M059J (cell line): ENCODE measurements at places on chromosomes 7 and 10. TPM values are rescaled to one million over a fixed set of nuclear protein-coding genes. Genes with fewer than 3 reads are reported as not detected.

SP8 gene
- total RNA-seq, result not detected in 2 replicates

RPEL1 gene
- total RNA-seq, result 0.12 TPM in 1 of 2 replicates, not detected in the other

SCART1 gene
- total RNA-seq, result 0.20 TPM in 2 replicates

CHAT gene
- total RNA-seq, result not detected in 2 replicates

INA gene
- not detected in 2 replicates for total RNA-seq

PDK4 gene
- total RNA-seq, result 0.30 and 1.1 TPM in 2 replicates

ITPRID1 gene
- total RNA-seq, result not detected in 2 replicates

CALHM3 gene
- total RNA-seq, result 0.39 TPM in 1 of 2 replicates, not detected in the other
